Pancreas (tissue), 10 donors: ENCODE measurements at places on chromosomes 3 and 15. TPM values are rescaled to one million over a fixed set of nuclear protein-coding genes. Genes with fewer than 3 reads are reported as not detected.

The WNT7A gene
- polyA plus RNA-seq, result 0.04 TPM

The SI gene
- under 0.01 TPM for polyA plus RNA-seq

The HRH1 gene
- 0.19 TPM for polyA plus RNA-seq

The DUOXA2 gene
- 0.16 TPM for polyA plus RNA-seq

The GXYLT2 gene
- polyA plus RNA-seq, result 0.87 TPM

The TRIM71 gene
- polyA plus RNA-seq, result not detected

The CAMK2N2 gene
- 14.8 TPM for polyA plus RNA-seq

The JAGN1 gene
- 27.1 TPM for polyA plus RNA-seq

The SRPRB gene
- 37.0 TPM for polyA plus RNA-seq

The SERPINI1 gene
- 23.2 TPM for polyA plus RNA-seq

The ACP3 gene
- polyA plus RNA-seq, result 2.1 TPM

The CTXN2 gene
- polyA plus RNA-seq, result 0.15 TPM

The CPB1 gene
- polyA plus RNA-seq, result 4,494 TPM

The LPP gene
- 9.4 TPM for polyA plus RNA-seq

The PRR23A gene
- polyA plus RNA-seq, result not detected

The SAMD7 gene
- not detected for polyA plus RNA-seq

The CISH gene
- 21.5 TPM for polyA plus RNA-seq

The TM4SF4 gene
- polyA plus RNA-seq, result 18.9 TPM

The STARD9 gene
- polyA plus RNA-seq, result 3.0 TPM

The GOLGA8T gene
- 0.21 TPM for polyA plus RNA-seq

The ENTPD3 gene
- 27.8 TPM for polyA plus RNA-seq

The PCOLCE2 gene
- 2.5 TPM for polyA plus RNA-seq

The SOX14 gene
- not detected for polyA plus RNA-seq

The WNT5A gene
- 1.2 TPM for polyA plus RNA-seq

The ECE2 gene
- 7.7 TPM for polyA plus RNA-seq
